ENCODE measurements at places on chromosomes 7 and 10.

DNA sequence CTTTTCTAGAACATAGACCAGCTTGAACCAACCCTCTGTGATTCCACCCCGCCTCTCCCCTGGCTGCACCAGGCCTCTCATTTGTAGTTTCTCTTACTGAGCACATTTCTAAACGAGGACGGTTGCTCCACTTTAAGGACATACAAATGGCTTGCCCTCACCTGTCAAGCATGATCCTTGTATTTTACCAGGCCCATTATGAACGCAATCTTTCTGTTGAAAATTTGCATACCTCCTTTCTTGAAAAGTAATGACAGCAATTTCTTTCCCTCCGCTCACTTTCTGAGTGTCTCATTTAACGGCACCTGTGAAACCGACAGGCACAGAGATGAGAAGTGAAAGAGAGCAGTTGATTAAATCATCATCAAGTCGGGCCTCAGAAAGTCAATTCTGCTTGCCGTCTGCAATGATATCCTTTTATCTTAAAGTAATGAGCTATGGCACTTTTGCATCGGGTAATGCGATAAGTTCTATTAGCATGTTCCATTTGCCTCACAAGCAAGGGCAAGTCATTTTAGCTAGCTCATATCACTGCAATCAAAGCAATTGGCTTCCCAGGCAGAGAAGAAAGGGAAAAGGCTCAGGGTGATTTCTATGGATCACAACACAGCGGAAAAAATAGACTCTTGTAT, 705.6 kb upstream of the GALNT17 start:
- DNase-seq, result no peak

DNA sequence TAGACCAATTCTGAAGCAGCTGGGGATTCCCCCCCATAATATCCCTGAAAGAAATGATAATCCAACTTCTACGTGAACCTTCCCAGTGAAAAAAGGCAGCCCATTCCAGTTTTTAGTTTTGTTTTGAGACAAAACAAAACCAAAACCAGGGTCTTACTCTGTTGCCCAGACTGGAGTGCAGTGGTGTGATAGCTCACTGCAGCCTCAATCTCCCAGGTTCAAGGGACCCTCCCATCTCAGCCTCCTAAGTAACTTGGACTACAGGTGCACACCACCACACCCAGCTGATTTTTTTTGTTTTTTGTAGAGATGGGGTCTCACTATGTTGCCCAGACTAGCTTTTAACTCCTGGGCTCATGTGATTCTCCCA, 12.5 kb upstream of the ARPC1A start:
- no peak for DNase-seq

DNA sequence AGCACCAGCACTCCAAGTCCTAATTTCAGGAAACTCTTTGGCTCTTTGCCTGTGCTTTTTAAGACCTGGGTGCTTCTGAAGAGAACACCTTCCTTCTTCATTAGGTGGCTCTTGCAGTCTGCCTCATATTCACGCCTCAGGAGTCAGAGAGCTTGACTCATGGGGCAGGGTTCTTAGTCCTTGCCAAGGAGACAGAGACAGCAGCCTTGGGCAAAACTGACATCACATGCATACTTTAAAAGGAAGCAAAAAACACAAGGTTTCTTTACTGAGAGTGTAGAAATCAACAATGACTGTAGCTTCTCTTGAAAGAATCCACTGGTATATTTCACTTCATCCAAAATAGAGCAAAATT, 780.6 kb downstream of the INHBA start:
- DNase-seq, result no peak

DNA sequence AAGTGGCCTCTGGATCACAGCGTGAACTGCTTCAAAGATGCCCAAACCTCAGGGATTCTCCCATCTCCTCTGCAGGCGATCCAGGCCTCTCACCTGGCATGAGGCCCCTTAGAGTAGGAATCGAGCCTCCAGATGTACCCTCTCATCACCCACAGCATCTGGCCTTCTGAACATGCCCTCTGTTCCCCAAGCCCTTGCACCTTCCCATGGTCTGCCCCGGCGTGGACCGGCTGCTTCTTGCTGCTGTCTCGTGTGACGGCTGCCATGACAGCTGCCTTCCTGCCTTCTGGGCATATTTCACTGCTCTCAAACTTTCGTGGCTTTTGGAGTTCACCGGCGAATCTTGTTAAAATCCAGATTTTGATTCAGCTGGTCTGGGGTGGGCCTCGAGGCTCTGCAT, 157.2 kb upstream of the NPS start:
- DNase-seq, result no peak

DNA sequence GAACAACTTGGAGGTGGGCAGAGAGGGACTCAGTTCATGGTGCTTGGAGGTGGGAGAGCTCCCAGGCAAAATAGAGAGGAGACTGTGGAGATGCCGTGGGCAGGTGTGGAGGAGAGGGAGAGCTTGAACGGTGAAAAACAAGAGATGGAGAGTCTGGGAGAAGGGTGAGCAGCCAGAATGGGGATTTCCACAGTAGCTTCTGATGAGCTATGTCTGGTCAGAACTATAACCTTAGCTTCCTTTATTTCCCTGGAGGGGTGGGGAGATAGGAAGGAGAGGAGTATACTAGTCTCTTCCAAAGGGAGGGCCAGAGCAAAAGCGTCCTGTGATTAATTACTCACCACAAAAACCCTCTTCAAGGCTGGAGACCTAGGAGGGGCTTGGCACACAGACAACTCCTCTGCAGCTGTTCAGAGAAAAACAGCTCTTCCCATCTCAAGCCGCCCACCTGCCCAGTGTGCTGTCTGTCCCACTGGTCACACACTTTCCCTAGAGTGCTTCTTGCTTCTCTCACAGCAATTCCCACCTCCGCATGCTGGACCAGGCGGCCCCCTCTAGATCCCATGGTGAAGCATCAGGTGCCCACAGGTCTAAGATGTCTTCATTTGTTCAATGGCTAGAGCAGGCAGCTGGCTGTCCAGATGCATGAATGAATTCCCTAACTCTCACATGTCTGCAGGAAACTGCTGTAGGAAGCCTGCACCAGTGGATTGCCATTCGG, 41.9 kb downstream of the TAS2R41 start:
- DNase-seq, result no peak

DNA sequence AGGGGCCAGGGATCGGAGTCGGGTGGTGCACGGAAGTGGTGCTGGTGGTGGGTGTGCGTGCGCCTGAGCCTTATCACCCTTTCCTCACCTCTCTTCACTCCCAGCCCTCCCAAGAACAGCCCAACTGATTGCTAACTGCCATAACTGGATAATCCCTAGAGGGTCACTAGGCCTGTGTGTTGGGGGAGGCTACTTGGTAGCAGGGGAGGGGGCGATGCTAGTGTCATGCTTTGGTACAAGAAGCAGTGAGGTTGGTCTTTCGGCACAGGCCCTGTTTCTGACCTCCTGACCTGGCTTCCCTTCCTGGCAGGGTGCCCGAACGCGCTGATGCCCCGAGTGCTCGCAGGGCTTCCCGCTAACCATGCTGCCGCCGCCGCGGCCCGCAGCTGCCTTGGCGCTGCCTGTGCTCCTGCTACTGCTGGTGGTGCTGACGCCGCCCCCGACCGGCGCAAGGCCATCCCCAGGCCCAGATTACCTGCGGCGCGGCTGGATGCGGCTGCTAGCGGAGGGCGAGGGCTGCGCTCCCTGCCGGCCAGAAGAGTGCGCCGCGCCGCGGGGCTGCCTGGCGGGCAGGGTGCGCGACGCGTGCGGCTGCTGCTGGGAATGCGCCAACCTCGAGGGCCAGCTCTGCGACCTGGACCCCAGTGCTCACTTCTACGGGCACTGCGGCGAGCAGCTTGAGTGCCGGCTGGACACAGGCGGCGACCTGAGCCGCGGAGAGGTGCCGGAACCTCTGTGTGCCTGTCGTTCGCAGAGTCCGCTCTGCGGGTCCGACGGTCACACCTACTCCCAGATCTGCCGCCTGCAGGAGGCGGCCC, 652 bp downstream of the KAZALD1 start:
- DNase-seq, result peak; percentile 70

DNA sequence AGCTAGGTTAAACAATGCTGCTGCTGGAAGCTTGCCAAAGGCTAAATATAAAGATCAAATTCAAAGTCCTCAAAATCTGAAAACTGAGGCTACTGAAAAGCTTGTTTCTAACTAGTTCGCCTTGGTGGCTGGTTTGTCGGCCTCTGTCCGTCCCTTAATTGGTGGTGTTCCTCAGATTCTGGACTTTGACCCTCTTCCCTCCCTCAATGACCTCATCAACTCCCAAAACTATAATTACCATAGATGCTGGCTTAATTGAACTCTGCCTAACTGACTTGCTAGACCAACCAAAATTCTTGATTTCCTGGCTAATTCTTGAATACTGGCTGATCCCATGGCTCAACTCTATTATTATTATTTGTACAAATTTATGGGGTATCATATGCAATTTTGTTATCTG, 15.6 kb downstream of the ARHGAP21 start:
- no peak for DNase-seq

DNA sequence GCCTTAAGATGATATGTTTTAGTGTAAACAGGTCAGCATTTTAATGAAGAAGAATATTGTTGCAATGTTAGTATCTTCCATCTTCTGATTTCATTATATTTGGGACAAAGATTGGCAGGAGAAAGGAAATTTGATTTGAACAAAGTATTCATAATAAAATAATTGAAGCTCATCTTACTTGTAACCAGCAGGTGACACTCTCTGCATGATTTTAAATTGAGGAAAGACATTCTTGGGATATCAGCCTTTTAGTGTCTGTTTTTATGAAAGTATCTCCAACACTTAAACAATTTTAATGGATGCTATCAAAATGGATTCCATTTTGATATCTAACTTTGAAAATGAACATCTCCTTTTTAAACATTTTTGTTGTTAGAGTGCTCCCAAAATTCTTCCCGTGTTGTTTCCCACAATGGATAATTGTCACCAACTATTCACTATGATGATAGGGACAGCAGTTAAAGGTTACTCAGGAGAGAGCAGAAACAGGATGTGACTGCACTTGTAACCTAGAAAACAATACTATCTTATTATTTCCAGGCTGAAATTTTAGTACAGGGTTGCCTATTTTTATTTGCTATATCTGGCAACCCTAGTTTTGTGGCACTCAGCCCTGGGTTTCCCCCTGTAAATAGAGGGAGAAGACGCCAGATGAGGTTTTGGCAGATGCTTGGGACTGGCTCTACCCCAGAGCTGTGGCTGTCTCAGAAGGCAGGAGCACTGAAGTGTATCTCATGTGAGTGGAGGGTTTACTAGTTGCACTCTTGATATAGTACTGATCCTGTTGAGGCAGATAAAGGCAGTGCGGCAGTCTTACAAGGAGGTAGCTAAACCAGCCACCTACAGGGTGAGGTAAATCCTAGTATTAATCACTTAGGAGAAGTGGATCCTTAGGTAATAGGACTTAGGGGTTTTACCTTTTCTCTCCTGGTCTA, 31.0 kb upstream of the ABCB4 start:
- DNase-seq, result no peak

GRCh38 chr10:75165684-75166622, 44.6 kb upstream of the VDAC2 start:
- no peak for DNase-seq

- DNase-seq, result no peak
Measured at GRCh38 chr7:106740806-106741205, 79.8 kb upstream of the CCDC71L start.

- DNase-seq, result no peak
Measured at GRCh38 chr10:60137292-60137992, 231.1 kb upstream of the CCDC6 start.

GRCh38 chr7:1740214-1740613, 70.1 kb downstream of the ELFN1 start:
- DNase-seq, result no peak

DNA sequence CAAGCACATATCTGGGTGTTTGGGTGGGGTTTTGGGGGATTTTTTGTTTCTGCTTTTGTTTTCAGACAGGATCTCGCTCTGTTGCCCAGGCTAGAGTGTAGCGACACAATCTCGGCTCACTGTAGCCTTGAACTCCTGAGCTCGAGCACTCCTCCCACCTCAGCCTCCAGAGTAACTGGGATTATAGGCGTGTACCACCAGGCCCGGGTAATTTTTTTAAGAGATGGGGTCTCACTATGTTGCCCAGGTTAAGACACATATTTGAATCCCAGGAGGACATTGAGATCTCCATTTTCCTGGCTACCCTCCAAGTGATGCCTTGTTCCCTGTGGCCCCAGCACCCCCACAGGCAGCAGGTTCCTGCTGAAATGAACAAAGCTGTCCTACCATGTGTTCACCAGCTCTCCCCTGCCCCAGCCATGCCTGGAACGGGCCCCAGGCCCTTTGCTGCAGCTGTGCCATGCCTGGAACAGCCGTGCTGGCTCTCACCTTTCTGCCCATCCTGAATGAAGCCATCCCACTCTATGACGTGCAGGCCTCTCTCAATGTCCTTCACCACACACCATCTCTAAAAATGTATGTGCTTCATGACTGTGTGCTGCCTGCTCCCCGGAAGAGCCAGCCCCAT, 55.0 kb upstream of the DNAAF5 start:
- no peak for DNase-seq

DNA sequence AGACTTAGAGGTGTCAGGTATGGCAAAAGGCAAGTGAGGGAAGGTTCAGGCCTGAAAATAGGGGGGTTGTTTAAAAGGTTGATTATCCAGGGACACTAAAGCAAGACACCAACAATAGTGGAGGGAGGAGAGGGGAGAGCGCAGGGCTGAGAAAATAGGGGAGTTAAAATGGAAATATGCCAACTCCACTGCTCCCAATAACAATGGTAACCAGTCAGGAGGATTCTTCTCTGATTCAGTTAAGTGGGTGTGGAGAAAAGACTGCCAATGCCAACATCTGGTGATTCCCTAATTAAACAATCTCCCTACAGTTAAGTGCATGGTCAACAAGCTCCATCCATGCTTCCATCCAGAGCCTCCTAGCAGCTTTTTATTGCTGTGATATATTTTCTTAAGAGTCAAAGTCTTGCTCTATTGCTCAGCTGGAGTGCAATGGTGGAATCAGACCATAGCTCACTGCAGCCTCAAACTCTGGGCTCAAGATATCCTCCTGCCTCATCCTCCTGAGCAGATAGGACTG, 183.3 kb downstream of the JAZF1 start:
- no peak for DNase-seq

DNA sequence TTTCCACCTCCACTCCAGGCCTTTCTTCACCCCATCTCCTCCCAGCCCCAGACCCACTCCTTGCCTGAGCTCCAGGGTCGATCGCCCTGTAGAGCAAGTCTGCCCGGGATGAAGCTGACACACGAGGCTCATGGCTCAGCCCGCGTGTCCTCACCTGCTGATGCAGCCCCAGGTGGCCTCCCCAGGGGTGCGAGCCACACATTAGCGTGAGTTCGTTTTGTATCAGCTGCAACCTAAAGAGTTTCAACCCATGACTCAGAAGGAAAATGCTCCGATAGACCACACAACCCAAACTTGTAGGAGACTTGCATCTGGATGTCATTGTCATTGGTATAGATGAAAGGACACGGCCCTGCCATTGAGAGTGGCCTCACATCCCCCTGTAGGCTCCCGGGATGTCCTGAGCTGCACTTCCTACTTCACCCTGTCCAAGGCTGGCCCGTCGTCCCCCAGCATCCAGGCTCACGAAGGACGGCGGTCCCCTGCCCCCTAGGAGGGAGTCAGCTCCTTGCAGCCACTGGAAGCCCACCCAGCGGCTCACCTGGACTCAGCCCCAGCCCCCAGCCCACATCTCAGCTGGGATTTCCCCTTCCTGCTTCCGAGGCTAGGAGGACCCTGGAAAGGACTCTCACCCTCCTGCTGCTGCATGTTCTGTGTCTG, 97.7 kb downstream of the HTR5A start:
- DNase-seq, result no peak

All from activated CD4-positive, alpha-beta T cell treated with anti-CD3 and anti-CD28 coated beads, Interleukin-2, amount 50 U/mL, for 48 hours (primary cell).